ENCODE measurements at places on chromosomes 1 and 21.

- no peak for DNase-seq
Measured at GRCh38 chr21:29311802-29312201, 13.1 kb downstream of the BACH1 start.

GRCh38 chr1:54819195-54819536 lies 18.0 kb upstream of the TTC22 start:
- DNase-seq: no peak

- no peak for DNase-seq
Measured at GRCh38 chr1:10664251-10664650, 132.2 kb downstream of the CASZ1 start.

DNA sequence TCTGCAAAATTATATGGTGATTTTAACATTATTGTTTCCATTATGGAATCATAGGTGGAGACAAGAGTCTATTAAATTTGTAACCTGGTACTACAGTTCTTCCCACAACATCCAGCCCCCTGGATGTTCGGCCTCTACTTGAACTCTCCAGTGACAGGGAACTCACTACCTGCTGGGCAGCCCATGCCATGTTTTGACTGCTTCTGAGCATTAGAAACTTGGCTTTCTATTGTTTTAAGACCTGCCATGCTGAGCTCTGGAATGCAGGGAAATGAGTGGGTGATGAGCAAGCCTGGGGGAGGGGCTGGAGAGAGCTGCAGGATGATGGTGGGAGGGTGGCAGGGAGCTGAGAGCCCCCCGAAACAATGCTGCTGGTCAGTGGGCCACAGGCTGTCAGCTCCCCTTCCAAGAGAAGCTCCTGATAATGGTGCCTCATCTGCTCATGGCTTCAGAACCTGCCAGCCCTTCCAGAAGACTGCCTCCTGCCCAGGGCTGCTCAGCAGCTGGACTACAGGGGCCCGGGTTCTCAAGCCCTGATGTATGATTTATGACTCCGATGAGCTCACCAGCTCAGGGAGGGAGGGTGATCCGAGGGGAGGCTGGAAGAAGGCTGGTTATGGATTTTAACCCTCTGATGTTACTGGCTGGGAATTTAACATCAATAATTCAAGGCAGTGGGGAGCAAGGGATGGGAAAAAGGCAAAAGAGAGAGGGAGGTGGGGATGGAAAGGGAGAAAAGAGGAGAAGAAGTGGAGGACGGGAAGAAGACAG lies 205.0 kb downstream of the HIVEP3 start:
- DNase-seq: no peak

DNA sequence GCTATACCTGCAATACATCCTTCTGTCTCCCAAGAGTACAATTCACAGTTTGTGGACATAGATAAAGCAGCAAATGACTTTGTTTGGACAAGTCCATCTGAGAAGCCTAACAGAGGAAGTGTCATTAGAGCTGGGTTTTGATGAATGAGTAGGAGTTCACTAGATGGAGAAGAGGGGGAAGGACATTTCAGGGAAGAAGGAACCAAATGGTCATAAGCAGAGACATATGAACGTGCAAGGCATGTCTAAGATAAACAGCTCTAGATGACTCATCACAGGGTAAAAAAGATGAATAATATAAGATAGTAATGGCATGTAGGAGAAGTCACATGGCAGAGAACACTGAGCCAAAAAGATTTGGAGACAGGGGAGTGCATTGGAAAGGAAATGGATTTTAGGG lies 54.5 kb downstream of the HMGB4 start:
- DNase-seq: no peak

DNA sequence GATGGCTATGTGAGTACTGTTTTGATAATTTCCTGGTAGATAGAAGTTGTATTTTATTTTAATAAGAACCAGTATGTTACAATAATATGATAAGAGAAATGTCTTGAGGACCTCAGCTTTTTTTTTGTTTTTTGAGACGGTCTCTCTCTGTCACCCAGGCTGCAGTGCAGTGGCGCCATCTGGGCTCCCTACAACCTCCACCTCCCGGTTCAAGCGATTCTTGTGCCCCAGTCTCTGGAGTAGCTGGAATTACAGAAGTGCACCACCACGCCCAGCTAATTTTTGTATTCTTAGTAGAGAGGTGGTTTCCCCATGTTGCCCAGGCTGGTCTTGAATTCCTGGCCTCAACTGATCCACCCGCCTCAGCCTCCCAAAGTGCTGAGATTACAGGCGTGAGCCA lies 968.1 kb upstream of the ADGRL4 start:
- DNase-seq: no peak

DNA sequence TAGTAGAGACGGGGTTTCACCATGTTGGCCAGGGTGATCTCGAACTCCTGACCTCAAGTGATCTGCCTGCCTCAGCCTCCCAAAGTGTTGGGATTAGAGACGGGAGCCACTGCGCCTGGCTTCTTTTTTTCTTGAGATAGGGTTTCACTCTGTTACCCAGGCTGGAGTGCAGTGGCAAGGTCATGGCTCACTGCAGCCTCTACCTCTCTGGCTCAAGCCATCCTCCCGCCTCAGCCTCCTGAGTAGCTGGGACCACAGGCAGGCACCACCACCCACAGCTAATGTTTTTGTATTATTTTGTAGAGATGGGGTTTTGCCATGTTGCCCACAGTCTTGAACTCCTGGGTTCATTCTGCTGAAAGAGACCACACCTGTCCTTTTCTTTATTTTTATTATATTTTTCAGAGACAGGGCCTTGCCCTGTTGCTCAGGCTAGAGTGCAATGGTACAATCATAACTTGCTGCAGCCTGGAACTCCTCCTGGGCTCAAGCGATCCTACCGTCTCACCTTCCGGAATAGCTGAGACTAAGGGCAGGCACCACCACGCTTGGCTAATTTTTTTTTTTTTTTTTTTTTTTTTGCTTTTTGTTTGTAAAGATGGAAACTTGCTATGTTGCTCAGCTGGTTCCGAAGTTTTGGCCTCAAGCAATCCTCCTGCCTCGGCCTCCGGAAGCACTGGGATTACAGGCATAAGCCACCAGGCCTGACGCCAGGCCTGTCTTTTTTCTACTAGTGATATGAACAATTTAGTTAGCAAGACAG lies 3.1 kb downstream of the LMNA start:
- DNase-seq: no peak

Data from activated naive CD4-positive, alpha-beta T cell (primary cell).